A549 treated with CpdA at 1 μM for 4 hours (cell line): ENCODE measurements at places on chromosomes 4 and X. TPM values are rescaled to one million over a fixed set of nuclear protein-coding genes. Genes with fewer than 3 reads are reported as not detected.

Gene ARAP2
- total RNA-seq, result 0.36 to 0.75 TPM (median 0.43 TPM) in 5 replicates

Gene NEXMIF
- 0.01 to 0.02 TPM in 2 of 5 replicates, not detected in the others for total RNA-seq

Gene SPCS3
- 34.7 to 42.9 TPM (median 40.0 TPM) in 5 replicates for total RNA-seq

Gene CD40LG
- not detected in 5 replicates for total RNA-seq
